ENCODE measurements at places on chromosomes 2 and 18.

DNA sequence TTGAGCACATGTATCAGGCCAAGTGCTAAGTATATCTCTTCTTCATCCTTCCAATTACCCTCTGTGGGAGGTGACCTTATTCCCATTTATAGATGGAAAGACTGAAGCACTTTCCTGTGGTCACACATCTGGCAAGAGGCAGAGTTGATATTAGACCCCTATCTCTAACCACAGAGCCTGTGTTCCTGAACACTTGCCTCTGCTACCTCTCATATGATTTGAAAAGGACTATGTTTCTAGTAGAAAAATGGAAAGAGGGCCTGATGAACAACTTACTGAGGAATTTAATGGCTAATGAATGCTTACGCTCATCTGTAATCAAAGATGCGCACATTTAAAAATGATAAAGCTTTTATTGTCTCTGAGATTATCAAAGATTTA, 46.2 kb upstream of the DYNC2LI1 start:
- DNase-seq: no peak

DNA sequence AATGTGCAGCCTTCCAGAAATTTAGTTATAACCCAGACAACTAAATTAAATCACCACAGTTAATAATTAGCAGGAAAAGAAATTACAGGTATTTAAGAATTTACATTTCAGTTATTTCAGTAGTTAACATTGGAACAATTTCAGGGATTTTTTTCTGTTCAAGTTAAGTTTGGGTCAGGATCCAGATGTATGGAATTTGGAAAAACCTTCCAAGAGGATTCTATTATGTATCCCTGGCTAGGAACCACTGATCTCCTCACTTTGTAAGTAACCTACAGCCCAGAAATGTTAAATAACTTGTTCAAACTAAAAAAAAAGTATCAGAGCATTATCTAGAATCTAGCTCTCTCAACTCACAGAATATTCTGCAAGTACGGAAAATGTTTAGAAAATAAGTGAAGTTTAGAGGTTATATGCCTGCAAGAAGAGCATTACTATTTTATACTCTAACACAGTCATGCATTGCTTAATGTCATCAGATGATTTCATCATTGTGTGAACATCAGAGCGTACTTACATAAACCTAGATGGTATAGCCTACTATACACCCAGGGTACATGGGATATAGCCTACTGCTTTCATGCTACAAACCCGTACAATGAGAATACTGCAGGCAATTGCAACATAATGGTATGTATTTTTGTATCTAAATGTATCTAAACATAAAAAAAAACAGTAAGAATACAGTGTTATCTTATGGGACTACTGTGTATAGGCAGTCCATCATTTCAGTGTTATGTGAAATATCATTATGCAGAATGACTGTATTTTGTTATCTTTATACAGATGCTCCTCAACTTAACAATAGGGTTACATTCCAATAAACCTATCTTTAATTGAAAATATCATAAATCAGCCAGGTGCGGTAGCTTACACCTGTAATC, 6.1 kb downstream of the NCKAP1 start:
- no peak for DNase-seq

GRCh38 chr2:128789221-128789620, 470.6 kb upstream of the HS6ST1 start:
- no peak for DNase-seq

GRCh38 chr2:218717262-218717661, 6.6 kb downstream of the TTLL4 start:
- peak; percentile 54 for DNase-seq

- no peak for DNase-seq
Measured at GRCh38 chr2:50995610-50996009, 36.3 kb downstream of the NRXN1 start.

DNA sequence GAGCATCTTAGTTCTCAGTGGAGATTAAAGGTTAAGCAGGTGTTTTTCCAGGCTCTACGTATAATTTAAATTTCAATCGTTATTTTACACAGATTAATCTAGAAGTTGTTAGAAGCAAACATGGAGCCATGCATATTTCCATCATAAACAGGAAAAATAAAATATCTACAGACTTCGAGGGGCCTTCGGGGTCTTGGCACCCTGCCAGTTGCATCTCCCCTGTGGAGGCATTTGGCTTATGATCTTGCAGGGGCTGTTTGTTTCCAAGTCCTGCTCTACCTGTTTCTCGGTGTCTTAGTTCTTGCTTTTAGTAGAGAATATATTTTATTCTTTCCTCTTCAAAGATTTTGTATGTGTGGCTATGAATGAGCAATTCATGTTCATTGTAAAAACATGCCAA, 67.2 kb upstream of the FAM136A start:
- DNase-seq: no peak

DNA sequence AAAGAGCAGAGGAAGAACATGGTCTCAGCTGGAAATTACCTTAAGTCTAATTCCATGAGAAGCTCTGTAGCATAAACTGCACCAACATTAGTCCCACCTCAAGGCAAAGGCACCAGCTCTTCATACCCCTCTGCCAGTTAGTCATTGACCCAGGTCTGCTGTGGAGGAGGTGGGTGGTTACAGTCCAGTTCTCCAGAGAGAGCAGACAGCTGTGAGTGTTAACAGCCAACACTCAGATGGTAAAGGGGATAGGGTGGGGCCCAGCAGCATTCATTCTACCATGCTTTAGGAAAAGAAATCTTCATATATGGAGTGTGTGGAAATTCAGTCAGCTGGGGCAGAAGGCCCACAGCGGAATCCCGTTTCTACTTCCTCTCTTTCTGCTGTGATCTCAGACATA, 159.7 kb upstream of the FBXO11 start:
- DNase-seq: no peak

All from prostate gland (tissue), 2 donors.